ENCODE measurements at places on chromosomes 12 and 14.

- no peak for DNase-seq
Observed at GRCh38 chr12:107518868-107519267, 166.7 kb upstream of the PWP1 start.

DNA sequence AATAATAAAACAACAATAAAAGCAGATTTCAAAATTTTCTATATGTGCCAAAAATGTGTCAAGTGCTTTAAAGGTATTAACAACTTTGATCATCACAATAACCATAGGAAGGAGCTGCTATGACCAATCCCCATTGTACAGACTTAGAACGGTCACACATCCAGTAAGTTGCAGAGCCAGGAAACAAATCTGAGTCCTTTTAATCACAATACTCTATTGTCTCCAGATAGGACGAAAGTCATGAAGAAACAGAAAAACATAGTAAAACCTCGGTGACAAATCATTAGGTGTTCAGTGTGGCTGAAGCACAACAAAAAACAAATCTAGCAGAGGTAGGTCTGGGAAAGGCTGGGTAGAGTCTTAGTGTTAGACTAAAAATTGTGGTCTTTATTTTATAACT is 178.8 kb downstream of the GRIP1 start:
- no peak for DNase-seq

- DNase-seq: no peak
Observed at GRCh38 chr14:35525695-35526094, 8.3 kb upstream of the INSM2 start.

DNA sequence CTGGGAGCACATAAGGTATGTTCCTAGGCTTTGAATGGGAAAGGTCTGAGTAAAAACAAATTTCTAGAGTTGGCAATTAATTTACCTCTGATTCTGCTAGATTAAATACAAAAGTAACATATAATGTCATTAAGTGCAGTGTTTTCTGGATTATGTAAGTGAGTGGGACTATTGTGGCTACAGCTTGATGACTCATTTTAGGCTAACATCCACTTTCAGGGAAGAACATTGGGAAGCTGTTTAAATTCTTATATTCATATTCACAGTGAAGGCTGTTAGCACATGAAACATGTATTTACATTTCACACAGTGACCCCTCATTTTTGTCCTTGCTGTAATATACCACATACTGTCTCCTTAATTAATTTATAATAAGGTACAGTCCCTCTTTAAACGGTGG is 13.2 kb upstream of the BMAL2 start:
- no peak for DNase-seq

DNA sequence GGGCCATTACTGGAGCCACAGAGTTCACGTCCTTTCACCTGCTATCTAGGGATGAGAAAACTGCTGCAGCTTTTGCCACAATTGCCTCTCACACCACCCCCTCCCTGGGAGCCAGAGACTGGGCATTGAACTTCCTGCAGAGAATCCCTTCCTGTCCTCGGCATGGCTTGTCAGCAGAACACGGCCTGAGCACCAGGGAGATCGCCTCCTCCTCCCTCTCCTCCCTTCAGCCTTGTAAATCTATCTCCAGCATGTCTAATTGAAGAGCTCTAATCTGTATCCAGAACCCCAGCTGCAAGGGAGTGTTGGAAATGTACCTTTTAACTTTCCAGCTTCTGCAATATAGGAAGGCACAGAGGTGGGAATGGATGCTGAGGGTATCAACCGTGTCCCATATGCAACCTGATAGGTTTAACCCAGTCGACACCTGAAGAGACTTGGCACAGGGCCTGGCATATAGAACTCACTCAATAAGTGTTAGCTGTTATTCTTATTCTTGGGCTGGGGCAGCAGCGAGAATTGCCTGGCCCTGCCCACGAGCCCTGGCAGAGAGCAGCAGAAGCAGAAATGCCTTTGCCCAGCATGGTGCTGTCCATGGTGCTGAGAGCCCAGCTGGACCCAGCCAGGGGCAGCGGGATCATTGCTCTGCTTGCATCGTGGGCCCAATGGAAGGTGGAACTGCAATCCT is 26.8 kb downstream of the TMEM63C start:
- peak; percentile 61 for DNase-seq

- DNase-seq: no peak
Observed at GRCh38 chr14:106051796-106052195, 525.4 kb downstream of the TMEM121 start.

DNA sequence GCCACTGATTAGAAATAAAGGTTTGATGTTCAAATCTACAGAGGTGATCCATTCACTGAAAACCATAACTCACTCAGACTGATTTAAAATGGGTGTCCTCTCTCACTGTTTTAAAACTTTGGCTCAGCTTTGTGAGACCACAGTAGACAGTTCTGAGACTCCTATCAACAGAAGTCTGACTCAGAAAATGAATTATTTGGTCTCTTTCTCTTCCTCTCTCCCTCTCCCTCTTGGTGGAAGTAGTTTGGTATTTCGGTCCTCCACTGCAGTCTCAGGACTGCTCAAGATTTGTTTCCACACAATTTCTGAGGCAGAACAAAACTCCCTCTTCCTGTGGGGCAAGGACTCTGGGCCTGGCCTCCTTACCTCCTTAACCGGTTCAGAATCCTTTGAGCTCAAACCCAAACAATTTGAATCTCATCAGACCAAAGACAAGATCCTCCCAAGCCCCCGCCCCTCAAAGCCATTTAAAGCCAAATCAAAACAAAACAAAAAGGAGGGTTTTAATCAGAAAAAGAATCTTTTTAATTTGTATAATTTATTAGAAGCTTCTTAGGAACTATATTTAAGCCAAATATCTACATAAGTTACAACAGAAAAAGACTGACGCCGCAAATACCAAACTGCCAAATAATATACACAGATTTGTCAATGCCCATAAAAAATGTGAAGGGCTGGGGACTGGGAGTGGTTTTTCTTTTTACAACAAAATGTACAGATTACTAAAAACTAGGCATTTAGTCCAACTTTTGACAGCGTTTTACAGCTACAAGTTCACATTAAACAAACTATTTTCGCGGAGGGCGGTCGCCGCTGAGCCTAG is 3.9 kb downstream of the NKX2-1 start:
- DNase-seq: no peak

GRCh38 chr12:130303781-130304180 is 33.9 kb upstream of the PIWIL1 start:
- no peak for DNase-seq

DNA sequence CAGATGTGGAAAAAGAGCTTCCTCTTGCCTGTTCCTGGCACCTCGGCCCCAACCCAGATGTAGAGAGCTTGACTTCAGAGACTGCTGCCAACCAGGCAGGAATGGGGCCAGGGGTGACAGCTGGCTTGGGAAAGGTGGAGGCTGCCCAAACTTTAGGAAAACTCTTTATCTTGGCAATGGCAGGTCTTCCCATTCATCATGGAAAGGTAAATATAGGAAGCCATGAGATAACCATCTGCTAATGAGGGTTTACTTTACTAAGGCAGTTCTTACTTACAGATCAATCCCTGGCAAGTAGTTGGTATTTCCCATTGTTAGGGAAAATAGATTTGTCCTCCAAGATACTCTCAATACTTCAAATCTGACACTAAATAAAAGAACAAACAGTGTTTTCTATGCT is 143.1 kb upstream of the NUDT4 start:
- DNase-seq: no peak

GRCh38 chr14:22650960-22651521 is 6.9 kb upstream of the OR6J1 start:
- DNase-seq: no peak

GRCh38 chr12:103962493-103962892 is 3.2 kb upstream of the TDG start:
- DNase-seq: no peak

DNA sequence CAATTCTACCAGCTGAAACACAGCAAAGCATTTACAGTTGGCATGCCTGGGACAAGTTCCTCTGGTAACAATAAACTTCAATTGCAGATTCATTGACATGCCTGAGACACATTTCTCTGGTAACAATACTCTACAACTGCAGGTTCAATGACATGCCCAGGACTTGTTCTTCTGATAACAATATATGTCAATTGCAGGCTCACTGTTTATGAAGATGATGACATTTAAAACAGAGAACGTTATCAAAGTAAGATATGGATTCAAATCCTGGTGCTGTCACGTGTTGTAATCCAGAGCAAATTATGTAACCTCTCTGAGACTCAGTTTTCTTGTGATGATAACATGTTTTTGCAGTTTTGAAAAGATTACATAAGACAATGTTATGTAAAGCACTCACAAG is 20.5 kb downstream of the KITLG start:
- no peak for DNase-seq

DNA sequence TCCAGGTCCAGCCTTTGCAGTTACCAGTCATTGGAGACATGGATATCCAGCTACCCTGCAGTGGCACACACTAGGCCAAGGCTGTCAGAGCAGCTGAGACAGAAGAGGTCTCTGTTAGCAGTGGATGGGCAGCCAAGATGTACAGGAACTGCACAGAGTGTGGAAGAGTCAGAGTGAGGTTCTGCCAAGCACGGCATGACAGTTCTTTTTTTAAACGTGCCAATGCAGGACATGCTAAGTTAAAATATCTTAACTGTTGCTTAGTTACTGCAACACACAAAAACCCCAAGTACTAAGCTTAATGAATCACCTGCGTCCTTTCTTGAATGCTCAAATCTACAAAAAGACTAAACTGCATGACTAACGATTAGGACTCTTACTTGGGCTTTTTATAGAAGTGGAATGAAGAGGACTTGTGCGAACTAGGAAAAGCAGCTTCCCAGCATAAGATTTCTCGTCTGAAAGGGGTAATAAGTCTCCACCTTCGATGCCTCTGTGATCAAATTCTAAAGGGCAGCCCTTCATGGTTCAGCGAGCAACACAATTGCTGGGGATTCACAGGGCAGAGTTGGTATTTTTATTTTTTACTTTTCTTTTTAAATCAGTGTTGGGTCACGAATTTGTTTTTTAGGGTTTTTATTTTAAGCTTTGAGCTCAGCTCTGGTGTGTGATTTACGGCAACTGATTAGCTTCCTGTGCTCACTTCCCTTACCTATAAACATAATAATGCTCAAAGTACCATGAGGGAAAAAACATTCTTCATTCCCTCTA is 20.6 kb downstream of the MAPK1IP1L start:
- peak; percentile 35 for DNase-seq

DNA sequence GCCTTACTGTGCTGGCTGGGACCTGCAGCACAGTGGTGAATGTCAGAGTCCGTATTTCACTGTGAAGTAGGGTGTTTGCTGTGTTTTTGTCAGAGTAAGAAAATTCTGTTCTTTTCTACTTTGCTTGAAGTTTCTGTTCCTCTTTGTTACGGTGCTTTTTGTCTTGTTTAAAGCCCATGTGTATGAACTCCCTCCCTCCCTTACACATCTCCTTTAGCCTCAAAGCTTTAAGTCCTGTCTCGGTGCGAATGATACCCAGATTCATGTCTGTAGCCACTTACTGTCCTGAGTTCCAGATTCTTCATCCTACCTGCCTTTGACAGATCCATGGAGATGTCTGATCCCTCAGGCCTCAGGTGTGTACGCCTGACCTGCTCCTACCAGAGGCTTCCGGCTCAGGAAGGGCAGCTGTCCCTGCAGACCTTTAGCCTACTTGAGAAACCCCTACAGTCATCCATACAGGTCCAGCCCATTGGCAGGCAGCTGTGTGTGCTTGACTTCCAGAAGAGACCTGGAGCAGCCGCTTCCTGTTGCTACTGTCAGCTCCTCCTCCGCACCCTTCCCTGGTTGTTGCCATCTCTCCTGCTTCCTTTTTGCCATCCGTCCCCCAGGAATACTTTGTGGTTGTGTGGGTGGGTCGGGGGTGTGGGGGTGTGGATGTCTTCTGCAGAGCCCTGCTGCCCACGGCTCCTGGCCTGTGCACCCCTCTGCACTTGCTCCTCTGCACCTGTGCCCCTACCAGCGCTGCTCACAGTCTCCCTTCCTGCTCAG is 72.9 kb downstream of the DDX51 start:
- no peak for DNase-seq

DNA sequence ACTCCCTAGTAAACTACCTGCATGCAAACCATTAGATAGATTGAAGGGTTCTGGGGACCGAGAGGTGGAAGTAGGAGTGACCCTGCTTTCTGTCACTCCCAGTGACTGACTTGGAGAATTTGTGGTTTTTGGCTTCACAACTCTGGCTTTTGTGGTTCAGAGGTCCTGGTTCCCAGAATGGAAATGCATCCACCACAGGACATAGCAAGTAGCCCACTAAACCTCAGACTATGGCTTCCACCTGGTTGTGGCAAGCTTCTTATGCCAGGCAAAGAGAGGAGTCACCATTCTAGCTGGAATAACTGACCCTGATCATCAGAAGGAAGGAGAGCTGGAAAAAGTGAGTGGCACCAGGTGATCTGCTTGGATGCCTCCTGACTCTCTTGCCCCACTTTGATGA is 162.4 kb upstream of the TMEM260 start:
- DNase-seq: no peak

- DNase-seq: peak; percentile 57
Observed at GRCh38 chr12:89525305-89525823, 483 bp downstream of the POC1B start.

- no peak for DNase-seq
Observed at GRCh38 chr12:107635139-107635538, 50.5 kb upstream of the PWP1 start.

Data from CD4-positive, alpha-beta T cell treated with Interleukin-17A for 4 hours (primary cell).